ENCODE measurements at places on chromosomes 3 and 15.
A peak's percentile ranks its signal among the peaks of the same experiment; 100 is the strongest.

- DNase-seq = no peak
Observed at GRCh38 chr3:134630506-134630905, 20.3 kb downstream of the KY start.

DNA sequence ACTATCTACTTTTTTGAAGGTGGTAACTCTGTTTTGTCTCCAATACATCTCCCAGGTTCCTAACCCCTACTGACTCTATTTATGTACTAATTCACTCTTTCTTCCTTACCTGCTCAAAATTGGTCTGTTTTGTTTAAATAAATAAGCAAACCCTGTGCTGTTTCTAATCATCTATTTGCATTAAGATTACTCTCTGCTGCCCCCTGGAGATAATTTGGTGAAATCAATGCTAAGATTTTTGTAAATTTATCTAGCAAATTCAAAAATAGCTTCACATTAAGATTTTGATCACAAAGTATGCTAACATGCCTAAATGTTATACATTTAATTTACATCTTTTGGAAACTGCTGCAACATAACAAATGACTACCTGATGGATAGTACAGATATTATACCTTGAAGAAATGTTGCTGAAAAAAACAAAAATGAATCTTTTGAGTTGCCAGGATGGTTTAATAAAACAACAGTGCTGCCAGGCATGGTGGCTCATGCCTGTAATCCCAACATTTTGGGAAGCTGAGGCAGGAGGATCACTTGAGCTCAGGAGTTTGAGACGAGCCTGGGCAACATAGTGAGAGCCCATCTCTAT lies 4.4 kb upstream of the CD200R1 start:
- DNase-seq = peak; percentile 67

DNA sequence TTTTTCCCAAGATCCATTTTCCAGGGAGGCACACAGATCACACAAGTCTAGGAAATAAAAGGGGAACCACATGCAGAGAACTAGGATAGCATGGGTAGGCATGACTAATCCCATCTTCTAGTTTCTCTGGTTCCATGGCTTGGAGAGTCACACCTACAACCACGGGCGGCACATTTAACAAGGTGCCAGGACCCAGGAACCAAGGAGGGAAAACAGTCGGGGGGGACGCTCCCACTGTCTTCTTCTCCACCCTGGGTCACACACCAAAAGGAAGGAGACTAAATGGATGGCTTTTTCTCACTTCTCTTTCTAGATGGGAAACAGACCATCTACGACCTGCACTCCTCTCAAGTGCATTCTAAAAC lies 4.6 kb upstream of the SMCO1 start:
- DNase-seq = peak; percentile 32

- DNase-seq = no peak
Observed at GRCh38 chr15:89161666-89162065, 59.7 kb downstream of the RLBP1 start.

DNA sequence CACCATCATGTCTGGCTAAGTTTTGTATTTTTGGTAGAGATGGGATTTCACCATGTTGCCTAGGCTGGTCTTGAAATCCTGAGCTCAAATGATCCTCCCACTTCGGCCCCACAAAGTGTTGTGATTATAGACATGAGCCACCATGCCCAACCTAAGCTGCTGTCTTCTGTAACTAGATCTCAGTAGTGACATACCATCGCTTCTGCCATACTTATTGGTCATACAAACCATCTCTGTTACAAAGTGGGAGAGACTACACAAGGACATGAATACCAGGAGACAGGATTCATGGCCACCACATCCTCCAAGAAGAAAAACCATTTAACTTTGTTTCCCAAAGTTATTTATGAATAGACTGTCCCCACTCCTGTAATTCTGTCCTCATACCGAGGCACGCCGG lies 81.3 kb downstream of the SMAD6 start:
- no peak for DNase-seq

Measured in common myeloid progenitor, CD34-positive (primary cell).